ENCODE measurements at places on chromosomes 4 and X.

GRCh38 chr4:28351826-28352225 lies 1491.2 kb downstream of the STIM2 start:
- DNase-seq, result no peak

DNA sequence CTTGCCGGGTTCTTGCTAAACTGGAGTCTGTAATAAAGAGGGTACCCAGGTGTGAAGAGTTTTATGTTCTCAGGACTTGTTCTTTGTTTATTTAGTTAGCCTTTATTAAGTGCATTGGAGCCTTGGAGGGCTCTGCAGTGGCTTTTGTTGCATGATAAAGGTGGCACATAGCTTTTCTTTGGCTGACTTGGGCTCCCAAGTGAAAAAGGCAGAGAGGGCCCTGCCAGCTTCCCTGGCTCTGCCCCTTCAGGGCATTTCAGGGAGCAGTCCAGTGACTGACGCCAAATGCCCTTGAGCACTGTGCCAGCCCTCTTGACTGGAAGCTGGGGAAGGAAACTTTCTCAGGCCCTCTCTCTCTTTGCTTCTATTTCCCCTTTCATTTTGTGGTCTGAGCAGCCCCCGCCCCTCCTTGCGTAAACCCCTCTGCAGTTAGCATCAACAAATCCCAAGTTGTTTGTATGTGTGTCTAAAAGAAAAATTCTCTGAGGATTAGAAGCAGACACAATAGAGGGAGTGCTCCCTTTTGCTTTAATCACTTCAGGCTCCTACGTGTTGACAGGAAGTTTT lies 152.2 kb downstream of the NHS start:
- DNase-seq, result no peak

DNA sequence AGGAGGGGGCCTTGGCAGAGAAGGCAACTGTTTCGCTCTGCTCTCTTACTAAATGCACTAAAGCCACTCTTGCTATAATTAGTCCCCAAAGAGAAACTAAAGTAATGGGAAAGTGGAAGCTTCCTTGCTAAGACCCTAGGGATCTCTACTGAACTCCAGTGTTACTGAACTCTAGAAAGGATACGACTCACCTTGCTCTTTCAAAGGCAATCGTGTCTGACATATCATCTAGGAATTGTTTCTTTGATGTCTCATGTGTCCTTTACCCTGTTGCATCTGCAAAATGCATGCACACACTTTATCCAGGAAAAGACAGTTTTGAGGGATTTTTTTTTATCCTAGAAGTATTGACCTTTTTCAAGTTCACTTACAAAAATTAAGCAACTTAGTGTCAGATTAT lies 148.1 kb upstream of the FAM9B start:
- no peak for DNase-seq

GRCh38 chrX:21932292-21933002 lies 8.1 kb upstream of the SMS start:
- no peak for DNase-seq

DNA sequence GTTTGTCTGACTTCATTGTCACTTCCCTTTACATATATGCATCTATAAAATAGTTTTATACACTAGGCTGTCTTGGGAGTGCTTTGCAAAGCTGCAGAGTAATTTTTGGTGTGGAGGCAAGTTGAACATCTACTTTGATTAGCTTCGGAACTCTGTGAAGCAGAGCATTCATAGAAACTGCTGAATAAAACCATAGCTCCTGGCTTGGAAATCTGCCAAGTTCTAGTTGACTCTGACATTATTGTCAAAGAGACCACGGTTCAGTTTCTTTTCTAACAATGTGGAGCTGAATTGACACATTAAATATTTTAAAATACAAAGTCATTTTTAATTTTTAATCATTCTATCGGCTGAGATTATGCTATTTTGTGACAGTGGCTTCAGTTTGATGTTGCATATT lies 335.0 kb downstream of the BMPR1B start:
- no peak for DNase-seq

GRCh38 chr4:156101571-156101970 lies 147.9 kb upstream of the CTSO start:
- DNase-seq, result no peak

GRCh38 chr4:169993531-169993930 lies 32.7 kb downstream of the MFAP3L start:
- DNase-seq, result no peak

DNA sequence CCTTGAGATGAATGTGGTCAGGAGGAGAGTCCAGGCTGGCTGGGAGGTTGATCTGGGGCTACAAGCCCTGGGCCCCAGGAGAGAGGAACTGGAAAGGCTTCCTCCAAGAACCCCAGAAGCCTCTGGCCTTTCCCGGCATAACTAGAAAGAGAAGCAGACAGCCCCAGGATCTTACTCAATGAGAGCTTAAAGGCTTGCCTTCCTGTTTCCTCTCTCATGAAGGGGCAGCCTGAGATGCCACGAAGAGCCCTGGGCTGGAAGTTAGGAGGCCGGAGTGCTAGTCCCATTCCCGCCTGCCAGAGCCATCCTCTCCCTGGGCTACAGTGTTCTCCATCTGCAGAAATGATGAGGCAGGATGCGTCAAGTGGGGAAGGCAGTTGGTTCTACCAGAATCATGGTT lies 20.1 kb upstream of the XPNPEP2 start:
- DNase-seq, result no peak

GRCh38 chr4:153780221-153780620 lies 8.7 kb downstream of the SFRP2 start:
- no peak for DNase-seq

DNA sequence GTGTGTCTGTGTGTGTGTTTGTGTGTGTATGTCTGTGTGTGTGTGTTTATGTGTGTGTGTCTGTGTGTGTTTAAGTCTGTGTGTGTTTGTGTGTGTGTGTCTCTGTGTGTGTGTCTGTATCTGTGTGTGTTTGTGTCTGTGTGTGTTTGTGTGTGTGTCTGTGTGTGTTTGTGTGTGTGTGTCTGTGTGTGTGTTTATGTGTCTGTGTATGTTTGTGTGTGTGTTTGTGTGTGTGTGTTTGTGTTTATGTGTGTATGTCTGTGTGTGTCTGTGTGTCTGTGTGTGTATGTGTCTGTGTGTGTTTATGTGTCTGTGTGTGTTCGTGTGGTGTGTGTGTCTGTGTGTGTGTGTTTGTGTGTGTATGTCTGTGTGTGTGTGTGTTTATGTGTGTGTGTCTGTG lies 11.4 kb downstream of the IL9R start:
- DNase-seq, result no peak

GRCh38 chr4:128776794-128777216 lies 32.7 kb upstream of the JADE1 start:
- no peak for DNase-seq

DNA sequence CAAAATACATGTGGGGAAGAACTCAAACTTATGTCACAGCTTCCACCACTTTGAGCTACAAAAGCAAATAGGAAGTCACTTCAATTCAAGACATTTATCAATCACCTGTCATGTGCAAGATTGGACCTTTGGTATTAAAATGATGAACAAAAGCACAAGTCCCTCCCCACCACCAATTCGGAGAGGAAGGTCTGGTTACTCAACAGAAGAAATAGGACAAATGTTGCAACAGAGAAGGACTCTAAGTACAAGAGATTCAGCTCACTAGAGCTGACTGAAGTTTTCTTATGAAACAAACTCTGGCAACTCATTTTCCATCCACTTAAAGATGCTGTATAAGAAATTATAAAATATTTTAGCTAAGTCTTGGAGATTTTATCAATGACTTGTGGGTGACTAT lies 16.0 kb upstream of the MMRN1 start:
- no peak for DNase-seq

DNA sequence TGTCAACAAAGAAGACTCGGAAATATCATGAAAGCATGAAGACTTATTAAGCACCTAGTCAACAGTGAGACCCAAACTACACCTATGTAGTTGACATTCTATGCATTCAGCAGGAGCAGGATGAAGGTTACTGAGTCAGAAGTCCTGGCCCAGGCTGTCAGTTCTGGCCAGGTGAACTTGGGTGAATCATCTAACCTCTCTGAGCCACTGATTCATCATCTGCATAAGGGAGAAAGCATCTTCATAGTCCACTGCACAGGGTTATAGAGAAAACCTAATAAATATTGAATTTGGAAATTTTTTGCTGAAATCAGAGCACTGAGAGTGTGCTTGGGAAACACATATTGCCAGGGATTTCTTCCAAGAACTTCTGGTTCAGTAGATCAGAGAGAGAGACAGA lies 296.0 kb upstream of the SFRP2 start:
- no peak for DNase-seq

DNA sequence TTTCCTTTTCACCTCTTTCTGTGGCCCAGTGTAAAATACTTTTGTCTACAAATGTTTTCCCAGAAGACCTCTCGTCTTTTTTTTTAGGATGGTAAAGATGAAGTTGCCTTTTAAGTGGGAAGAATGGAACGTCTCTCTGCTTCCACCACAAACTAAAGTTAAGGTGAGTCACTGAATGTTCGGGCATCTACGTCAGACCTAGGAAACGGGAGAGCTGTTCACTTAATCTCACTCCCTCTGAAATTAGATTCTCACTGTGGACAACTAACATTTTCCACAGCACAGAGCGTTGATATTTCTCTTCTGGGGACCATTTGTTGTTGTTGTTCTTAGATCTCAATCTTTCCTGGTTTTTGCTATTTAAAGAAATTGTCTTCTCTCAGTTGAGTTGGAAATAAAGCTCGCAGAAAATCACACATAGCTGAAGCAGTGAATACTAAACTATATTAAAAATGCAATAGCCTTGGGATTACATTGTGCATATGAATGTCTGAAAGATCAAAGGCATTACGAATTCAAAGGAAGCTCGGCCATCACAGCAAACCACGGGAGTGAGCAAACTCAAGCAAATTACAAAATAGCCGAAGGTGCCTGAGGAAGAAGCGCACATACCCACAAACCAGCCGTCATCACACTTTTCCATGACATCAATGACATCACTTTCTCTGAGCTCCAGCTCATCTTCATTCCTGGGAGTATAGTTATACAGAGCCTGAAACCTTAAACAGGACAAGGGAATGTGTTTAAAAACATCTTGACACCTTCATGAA lies 53.9 kb upstream of the PDLIM3 start:
- no peak for DNase-seq

DNA sequence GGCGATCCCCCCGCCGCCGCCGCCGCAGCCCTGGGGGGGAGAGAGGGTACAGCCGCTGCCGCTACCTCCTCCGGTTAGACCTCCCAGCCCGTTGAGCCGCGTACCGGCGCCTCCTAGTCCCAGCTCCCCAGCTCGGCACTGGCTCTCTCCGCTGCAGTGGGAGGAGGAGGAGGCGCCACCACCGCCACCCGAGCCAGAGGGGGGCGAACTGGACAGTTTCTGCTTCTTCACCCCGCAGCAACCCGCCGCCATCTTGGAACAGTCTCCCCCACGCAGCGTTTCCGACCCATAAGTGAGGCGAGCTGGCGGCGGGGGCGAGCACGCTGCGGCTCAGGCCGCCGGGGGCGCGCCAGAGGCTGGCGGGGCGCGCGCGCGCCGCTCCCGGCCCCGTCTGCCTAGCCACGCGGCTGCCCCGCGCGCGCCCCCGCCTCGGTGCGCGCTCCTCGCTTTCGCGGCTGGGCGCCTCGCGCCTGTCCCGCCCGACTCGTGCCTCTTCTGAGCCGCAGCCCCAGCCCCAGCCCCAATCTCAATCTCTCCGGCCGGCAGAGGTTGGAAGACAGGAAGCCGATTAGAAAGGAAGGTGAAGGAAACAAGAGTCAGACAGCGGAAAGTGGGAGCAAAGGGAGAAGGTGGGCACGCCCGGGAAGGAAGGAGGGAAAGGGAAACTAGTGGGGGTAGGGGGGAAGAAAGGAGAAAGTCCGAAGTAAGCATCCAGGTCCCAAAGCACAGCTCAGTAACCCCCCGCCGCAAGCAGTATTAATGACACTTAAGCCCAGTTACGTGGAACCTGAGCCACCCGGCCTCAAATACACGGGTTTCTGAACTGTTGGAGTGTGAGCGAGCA lies at the start of gene AMMECR1:
Gene AMMECR1, minus strand, starts transcription at position 266 of the 844 bp plus-strand sequence. Its CDS starts 14 bp downstream, at position 252.
- DNase-seq, result peak; percentile 79

DNA sequence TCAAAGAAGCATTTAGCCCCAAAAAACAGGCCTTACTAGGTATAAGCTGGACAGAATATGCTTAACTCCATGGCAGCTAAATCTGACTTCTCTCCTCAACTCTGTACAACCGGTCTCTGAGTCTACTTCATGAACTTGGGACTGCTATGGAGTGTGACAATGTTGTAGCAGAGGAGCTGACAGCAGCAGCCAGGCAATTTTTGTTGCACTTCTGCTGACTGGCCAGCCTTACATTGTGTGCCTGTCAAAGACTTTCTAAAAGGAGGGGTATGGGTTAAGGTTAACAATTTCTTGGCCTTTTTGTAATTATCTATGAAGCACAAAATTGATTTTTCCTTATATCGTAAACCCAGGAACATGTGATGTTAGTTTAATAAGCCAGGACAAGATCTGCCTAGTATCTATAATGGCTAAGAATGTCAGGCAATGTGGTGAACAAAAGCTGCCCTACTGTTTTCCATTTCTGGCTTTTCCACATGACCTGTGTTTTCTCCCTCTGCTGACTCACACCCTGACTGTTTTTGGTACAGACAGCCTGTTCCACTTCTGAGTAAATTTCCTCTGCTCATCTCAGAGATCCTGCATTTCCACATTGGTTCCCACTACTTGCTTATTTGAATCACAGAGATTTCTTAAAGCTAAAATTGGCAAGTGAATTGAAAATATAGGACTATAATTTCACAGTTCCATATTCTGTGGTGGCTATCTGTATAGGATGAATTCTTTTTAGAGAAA lies 9.3 kb downstream of the NOX1 start:
- DNase-seq, result no peak

DNA sequence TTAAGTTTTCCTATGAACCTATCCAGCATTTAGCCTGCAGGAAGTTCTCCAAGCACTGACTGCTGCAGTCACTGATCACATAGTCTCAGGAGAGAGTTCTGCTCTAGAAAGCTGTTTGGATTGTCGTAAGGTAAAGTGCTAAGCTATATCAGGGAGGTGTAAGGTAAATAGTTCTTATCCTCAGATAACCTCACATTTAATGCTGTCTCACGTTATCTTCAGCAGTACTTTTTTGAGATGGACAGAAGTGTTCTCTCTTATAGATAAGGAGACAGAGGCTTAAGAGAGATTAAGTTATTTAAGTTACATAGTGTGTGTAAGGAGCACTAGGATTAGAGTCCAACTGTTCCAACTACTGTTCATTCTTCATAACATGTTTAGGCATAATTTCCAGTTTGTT lies 77.9 kb downstream of the STIM2 start:
- DNase-seq, result no peak

DNA sequence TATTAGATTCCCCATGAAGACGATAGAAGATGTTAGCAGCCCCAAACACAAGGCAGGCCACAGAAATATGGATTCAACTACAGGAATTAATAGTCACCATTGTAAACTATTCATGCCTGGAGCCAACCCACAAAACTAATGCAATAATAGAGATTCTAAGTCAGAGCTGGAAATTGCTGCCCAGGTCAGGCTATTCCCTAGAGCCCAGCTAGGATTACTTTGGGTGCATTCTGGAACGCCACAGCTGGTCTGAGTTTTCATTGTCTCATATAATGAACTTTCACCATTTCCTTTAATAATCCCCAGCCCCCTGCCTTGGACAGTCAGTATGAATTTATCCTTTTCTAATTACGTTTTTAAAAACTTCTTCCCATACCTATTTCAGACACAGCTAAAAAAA lies 252.6 kb downstream of the PAPSS1 start:
- no peak for DNase-seq

GRCh38 chr4:165874791-165875371 lies 1.8 kb downstream of the TLL1 start:
- no peak for DNase-seq

GRCh38 chrX:20046864-20047263 lies 56.0 kb upstream of the BCLAF3 start:
- no peak for DNase-seq

- DNase-seq, result peak; percentile 16
Observed at GRCh38 chrX:153921511-153922446, 4.3 kb downstream of the ARHGAP4 start.

GRCh38 chr4:122531514-122531913 lies 75.0 kb upstream of the IL2 start:
- DNase-seq, result no peak
